ENCODE measurements at places on chromosomes 7 and 10.

DNA sequence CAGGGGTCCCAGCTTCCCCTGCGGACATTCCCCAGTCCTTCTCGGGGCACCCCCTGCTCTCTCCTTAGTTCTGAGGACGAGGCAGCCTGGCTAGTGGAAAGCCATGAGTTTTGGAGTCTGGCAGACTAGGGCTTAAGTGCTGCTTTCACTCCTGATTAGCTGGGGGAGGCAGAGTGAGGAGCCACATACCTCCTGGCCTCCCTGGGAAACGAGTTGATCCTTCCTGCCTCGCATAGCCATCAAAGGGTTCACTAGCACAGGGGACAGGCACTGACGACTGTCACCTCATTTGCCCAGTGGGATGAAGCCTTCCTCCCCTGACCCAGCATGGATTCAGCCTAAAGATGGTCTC, 402.5 kb downstream of the RPS24 start:
- DNase-seq: no peak

- DNase-seq: no peak
These were observed 33.9 kb downstream of the EN2 start for GRCh38 chr7:155491812-155492211.

- no peak for DNase-seq
These were observed 37.5 kb upstream of the MKI67 start for GRCh38 chr10:128163701-128164100.

- no peak for DNase-seq
These were observed 115.9 kb upstream of the EEPD1 start for GRCh38 chr7:36037121-36037662.

DNA sequence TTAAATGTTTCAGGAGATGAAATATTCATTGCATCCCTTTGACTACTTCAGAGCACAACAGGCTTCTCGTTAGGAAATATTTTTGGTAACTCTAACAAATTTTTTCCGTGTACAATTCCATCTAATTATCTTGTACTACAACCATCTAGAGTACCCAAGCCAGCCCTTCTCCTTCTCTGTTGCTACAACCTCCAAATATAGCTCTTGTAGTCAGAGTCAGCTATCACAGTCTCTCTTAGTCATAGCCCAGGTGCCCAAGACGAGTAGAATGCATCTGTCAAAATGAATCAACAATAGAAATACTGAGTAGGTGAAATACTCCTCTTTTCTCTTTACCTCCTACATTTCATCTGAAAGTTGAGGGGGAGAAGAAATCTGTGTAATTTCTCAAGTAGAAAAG, 74.0 kb downstream of the INHBA start:
- no peak for DNase-seq

- DNase-seq: no peak
These were observed 700 bp downstream of the MTPN start for GRCh38 chr7:135976312-135977006.

Data from stimulated activated CD4-positive, alpha-beta T cell treated with anti-CD3 and anti-CD28 coated beads, TNF-alpha, amount 100 ng/mL, for 4 hours (primary cell).